ENCODE measurements at places on chromosomes 2 and 18.

GRCh38 chr18:55968550-55968949 is 380.6 kb upstream of the TCF4 start:
- no peak for DNase-seq

GRCh38 chr2:4073026-4073569 is 369.7 kb downstream of the DCDC2C start:
- no peak for DNase-seq

GRCh38 chr2:16168506-16169264 is 228.3 kb downstream of the MYCN start:
- DNase-seq = no peak

DNA sequence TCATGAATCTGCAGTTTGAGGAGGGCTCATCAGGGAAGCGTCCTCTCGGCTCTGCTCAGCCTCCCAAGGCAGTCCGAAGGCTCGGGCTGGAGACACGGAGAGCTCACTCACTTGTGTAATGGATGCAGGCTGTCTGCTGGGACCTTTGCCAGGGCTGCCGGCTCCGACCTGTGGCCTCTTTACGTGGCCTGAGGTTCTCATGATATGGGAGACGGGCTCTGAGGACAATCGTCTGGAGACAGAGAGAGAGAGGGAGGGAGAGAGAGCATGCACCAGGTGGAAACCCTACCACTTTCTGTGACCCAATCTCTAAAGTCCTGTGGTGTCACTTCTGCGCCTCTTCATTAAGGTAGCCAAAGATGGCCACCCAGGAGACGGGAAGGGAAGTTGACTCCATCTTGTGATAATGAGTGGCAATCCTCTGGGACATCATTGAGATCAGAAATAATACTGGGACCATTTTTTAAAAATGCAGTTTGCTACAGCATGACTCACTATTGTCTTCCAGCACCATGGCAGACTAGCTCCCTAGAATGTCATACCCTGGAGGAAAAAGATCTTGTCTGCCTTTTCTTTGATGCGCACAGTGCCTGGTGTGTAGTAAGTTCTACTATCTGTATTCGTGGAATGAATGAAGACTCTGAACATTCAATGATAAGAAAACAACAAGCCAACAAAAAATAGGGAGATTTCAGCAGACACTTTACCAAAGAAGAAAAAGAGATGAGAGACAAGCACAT is 60.2 kb downstream of the CD8B2 start:
- DNase-seq = no peak

GRCh38 chr18:73691118-73691517 is 456.5 kb downstream of the FBXO15 start:
- no peak for DNase-seq

GRCh38 chr2:100036793-100037192 is 105.6 kb downstream of the AFF3 start:
- no peak for DNase-seq

Measured in suppressor macrophage treated with lipopolysaccharide for 4 hours (primary cell).